ENCODE measurements at places on chromosomes 16 and 17.

- DNase-seq: no peak
These were observed 81.0 kb downstream of the C16orf78 start for GRCh38 chr16:49454426-49455180.

DNA sequence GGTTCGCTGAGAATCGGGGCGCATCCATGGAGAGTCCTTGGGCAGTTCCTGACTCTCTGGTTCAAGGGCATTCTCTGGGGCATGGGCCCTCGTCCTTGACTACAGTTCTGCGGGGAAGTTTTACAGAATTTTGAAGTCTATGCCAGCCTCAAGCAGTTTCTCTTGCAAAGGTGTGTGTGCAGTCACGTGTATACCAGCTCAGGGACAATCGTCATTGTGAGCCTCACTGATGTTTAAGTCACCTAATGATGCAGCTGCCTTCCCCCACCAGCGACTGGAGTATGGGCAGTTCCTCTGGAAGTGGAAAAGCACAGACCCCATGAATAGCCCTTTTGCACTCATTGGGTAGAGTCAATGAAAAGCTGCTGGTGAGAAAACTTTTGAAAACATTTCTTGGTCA is 1.3 kb downstream of the PLCG2 start:
- DNase-seq: no peak

DNA sequence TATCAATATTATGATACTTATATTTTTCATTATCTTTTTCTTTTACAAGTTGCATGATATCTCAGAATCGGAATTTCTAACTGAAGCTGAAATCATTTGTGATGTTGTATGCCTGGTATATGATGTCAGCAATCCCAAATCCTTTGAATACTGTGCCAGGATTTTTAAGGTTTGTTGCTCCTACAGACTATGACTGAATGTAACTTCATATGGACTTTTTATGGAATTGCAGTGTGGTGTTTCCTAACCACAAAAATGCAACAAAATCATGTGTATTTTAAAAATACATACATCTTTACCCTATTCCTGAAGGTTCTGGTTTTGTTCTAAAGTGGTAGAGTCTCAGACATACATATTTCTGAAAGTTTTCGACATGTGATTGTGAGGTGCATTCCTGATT is 58.8 kb upstream of the RHBDL3 start:
- DNase-seq: no peak

DNA sequence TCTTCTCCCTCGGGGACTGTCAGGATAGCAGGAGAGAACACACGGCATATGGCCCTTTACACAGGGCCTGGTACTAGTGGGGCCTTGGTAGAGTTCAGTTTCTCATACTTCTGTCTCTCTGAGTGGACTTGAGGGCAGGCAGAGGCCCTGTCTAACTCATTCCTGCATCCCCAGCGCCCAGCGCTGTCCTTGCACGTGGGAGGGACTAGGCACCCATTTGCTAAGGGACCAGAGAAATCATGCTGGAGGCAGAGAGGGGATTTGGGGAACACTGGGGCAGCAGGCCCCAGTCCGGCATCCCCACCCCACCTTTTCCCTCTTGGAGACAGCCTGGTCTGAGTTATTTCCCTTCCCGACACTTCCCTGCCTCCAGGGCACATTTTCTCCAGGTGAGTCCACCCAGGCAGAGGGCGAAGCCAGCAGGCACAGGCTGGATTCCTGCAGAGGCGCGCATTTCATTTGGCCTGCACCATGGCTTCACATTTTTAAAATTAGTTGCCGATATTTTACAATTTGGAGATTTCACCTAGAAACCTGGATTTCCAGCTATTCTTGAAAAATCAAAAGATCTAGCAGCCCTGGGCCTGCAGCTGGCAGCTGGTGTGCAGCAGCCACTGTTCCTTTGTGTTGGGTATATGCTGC is 9.7 kb upstream of the NKD1 start:
- no peak for DNase-seq
